ENCODE measurements at places on chromosomes 7 and 10. TPM values are rescaled to one million over a fixed set of nuclear protein-coding genes. Genes with fewer than 3 reads are reported as not detected.

Gene UNC5B
- 8.1 TPM for polyA plus RNA-seq

Gene ARHGEF5
- polyA plus RNA-seq: 0.79 TPM

Gene SEMA4G
- 10.5 TPM for polyA plus RNA-seq

Gene TET1
- 2.4 TPM for polyA plus RNA-seq

Gene AFAP1L2
- polyA plus RNA-seq: 0.05 TPM

Gene ZNF735
- polyA plus RNA-seq: not detected

Gene GBX1
- polyA plus RNA-seq: not detected

Gene GRID2IP
- 0.02 TPM for polyA plus RNA-seq

Gene LEP
- not detected for polyA plus RNA-seq

Gene SVIL
- 48.4 TPM for polyA plus RNA-seq

Gene ZNF316
- 4.8 TPM for polyA plus RNA-seq

Gene RARRES2
- 7.0 TPM for polyA plus RNA-seq

Gene NME8
- not detected for polyA plus RNA-seq

Gene LGI1
- not detected for polyA plus RNA-seq

Gene LRRTM3
- not detected for polyA plus RNA-seq

Gene ECHDC3
- polyA plus RNA-seq: 1.3 TPM

Gene GRM3
- polyA plus RNA-seq: not detected

Gene DENND2A
- 45.8 TPM for polyA plus RNA-seq

Gene SEMA3A
- 61.9 TPM for polyA plus RNA-seq

Gene NKX2-3
- polyA plus RNA-seq: not detected

Gene GHRHR
- not detected for polyA plus RNA-seq

Gene DGKB
- 0.04 TPM for polyA plus RNA-seq

Gene BICC1
- polyA plus RNA-seq: 29.0 TPM

Gene FAM221A
- polyA plus RNA-seq: 3.5 TPM

Gene MINPP1
- 16.6 TPM for polyA plus RNA-seq

Gene SPDYE5
- not detected for polyA plus RNA-seq

Gene CCDC172
- not detected for polyA plus RNA-seq

Gene AMPH
- polyA plus RNA-seq: 17.3 TPM

Gene ACBD7
- polyA plus RNA-seq: 0.58 TPM

Gene MMP21
- 0.07 TPM for polyA plus RNA-seq

Gene ELAPOR2
- polyA plus RNA-seq: 3.4 TPM

Gene CAMK2G
- 22.3 TPM for polyA plus RNA-seq

Gene FANK1
- 2.8 TPM for polyA plus RNA-seq

Gene BBS9
- 15.6 TPM for polyA plus RNA-seq

Gene CH25H
- polyA plus RNA-seq: 1.1 TPM

Gene SHH
- polyA plus RNA-seq: 0.01 TPM

Gene RBP3
- polyA plus RNA-seq: not detected

Gene KEL
- polyA plus RNA-seq: 0.09 TPM

Gene RADIL
- polyA plus RNA-seq: 0.07 TPM

Gene C7orf25
- 3.8 TPM for polyA plus RNA-seq

Gene PPP1R17
- polyA plus RNA-seq: not detected

Gene NDUFA5
- 21.0 TPM for polyA plus RNA-seq

Gene TOMM7
- 390 TPM for polyA plus RNA-seq

Gene TMEM236
- polyA plus RNA-seq: 0.01 TPM

Gene CD36
- 0.51 TPM for polyA plus RNA-seq

Gene OR6B1
- polyA plus RNA-seq: not detected

Gene ABCB1
- polyA plus RNA-seq: 2.9 TPM

Gene PLEKHA8
- polyA plus RNA-seq: 9.3 TPM

Gene C10orf90
- polyA plus RNA-seq: 0.12 TPM

Gene HPSE2
- polyA plus RNA-seq: not detected

Gene INA
- polyA plus RNA-seq: 6.6 TPM

Gene ANKRD1
- 0.53 TPM for polyA plus RNA-seq

Gene PLEKHS1
- polyA plus RNA-seq: not detected

Gene MRLN
- polyA plus RNA-seq: not detected
